DND-41 (cell line): ENCODE measurements at places on chromosomes 11 and 22.
A peak's percentile ranks its signal among the peaks of the same experiment; 100 is the strongest.

GRCh38 chr11:87325490-87325872 is 287.7 kb downstream of the TMEM135 start:
- DNase-seq, result no peak

DNA sequence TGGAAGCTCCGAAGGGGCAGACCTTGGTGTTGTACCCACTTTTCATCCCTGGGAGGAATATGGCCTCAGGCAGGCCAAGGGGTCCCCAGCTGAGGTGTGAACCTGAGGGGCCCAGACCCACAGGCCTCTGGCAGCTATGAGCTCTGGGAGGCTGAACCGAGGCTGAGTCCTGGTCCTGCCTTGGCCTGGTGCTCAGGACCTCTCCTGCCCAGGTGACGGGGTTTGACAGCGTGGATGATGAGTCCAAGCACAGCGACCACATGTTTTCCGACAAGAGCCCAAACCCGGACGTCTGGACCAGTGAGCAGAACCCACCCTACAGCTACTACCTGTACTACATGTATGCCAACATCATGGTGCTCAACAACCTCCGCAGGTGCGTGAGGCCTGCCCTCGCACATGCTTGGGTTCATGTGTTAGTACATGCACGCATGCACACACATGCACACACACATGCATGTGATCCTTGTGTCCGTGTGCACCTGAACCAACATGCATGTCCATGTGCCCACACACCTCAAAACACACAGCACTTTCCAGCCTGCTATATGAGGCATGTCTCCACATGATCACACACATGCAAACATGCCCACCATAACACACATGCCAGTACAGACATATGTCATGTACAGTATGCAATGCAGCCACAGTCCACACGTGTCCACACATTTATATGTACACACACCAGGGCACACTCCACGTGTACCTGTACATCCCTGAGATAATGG is 40.9 kb downstream of the RNF141 start:
- DNase-seq, result no peak

DNA sequence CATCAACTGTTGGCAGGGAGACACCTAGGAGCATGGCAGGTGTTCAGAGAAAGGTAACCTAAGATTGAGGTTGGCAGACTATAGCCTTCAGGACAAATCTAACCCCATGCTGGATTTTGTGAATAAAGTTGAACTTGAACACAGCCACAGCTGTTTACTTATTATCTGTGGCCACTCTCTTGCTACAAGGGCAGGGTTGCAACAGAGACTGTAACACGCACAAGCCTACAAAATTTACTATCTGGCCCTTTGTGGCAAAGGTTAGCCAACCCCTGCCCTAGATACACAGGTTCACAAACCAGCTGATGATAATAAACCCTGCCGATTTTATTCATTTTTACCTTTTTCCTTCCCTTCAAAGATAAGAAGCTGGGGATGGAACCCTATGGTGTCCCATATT is 2.5 kb downstream of the THYN1 start:
- DNase-seq, result no peak

- DNase-seq, result peak; percentile 45
These were observed 69.9 kb upstream of the RTL6 start for GRCh38 chr22:44567846-44568493.

DNA sequence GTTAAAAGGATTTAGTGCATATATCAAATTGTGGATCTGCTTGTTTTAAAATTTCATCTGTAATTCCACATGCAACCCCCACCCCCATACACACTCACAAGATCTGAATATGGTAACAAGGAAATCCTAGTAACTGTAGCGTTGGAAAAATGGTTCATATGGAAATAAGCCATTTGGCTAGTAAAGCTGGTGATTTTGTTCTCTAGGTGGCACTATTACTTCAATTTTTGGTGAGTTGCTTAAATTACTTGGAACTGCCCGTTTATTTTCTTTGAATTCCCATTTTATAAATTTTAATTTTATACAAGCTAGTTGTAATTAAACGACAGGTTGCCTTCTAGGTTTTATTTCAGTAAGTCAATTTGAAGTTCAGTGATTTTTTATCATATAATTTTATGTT is 5.3 kb downstream of the BDNF start:
- DNase-seq, result no peak

DNA sequence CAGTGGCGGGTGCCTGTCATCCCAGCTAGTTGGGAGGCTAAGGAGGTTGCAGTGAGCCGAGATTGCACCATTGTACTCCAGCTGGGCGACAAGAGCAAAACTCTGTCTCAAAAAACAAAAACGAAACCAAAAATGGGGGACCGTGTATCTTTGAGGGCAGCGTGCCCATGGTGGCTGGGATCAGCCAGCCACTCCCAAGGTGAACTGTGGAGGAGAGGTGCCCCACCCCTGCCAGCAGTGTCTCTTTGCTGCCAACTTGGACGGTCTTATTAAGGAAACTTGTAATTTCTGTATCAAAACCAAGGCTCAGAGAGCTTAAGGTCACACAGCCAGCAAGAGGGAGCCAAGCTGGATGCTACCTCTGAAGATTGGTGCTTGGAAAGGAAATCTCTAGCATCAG is 147.7 kb downstream of the CACNA1I start:
- DNase-seq, result no peak

GRCh38 chr11:114942207-114942606 is 263.9 kb downstream of the NXPE2 start:
- DNase-seq, result no peak

- no peak for DNase-seq
These were observed 83.2 kb upstream of the EED start for GRCh38 chr11:86161336-86161735.

GRCh38 chr22:29306835-29307595 is 565 bp downstream of the GAS2L1 start:
- peak; percentile 61 for DNase-seq

DNA sequence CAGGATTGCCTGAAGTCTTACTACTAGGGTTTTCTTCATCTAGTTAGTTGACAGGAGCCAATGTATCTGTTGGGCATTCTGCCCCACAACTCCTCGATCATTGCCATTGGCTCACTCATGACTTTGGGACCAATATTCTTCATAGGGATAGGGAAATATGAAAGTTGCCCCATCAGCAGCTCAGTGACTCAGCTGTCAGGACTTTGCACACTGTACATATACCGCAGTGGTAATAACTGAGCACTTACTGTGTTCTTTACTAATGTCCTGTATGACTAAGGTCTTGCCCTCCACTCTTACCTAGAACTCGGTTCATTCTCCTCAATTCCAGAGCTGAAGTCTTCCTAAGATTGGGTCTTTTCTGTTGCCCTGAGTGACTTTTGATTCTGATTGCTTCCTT is 46.8 kb upstream of the PGR start:
- DNase-seq, result no peak

GRCh38 chr22:44112191-44112590 is 68.5 kb upstream of the PARVG start:
- no peak for DNase-seq

DNA sequence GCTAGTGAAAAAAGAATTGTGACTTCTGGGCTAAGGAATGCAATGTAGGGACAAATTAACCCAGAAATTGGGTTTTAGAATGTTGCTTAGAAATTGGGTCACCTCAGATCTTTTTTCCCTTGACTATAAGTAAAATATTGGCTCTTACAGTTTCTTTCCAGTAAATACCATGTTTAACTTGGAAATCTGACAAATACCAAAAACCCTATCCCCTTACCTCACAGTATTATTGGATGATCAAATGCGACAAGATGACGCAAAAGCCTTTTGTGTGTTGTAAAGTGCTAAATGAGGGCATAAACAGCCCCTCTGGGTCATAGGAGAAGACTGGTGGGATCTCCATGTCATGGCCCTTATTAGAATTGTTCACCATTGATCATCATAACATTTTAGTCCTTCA is 6.1 kb upstream of the UPB1 start:
- DNase-seq, result no peak

GRCh38 chr11:111586388-111586831 is 15.8 kb upstream of the SIK2 start:
- DNase-seq, result peak; percentile 33
